Ascending aorta (tissue), 2 donors: ENCODE measurements at places on chromosomes 2 and 18.

- no peak for DNase-seq
Measured at GRCh38 chr18:55024564-55024963, 65.3 kb upstream of the CCDC68 start.

- DNase-seq: no peak
Measured at GRCh38 chr18:44811572-44812125, 131.0 kb downstream of the SETBP1 start.

DNA sequence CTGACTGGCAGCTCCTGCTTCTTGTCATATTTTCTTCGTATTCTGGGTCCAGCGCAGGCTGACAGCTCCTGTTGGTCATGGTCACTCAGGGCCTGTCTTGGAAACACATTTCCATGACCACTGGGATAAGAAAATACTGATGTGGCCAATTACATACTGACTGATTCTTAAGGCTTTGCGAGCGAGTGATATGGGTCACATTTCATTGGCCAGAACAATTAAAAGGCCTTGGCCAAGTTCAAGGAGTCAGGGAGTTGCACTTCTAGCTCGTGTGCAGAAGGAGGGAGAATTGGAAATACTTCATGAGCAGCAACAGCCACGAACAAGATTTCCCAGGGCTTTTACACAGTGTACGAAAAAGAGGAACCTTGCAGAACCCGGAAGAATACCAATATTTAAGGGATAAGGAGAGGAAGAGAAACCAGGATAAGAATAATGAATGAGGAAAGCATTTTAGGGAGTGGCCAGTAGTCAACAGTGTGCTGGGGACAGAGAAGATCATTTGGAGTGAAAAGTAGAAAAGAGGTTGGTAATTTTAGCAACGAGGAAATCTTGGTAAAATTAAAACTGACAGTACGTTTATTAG, 149.5 kb downstream of the ATP9B start:
- DNase-seq: no peak

DNA sequence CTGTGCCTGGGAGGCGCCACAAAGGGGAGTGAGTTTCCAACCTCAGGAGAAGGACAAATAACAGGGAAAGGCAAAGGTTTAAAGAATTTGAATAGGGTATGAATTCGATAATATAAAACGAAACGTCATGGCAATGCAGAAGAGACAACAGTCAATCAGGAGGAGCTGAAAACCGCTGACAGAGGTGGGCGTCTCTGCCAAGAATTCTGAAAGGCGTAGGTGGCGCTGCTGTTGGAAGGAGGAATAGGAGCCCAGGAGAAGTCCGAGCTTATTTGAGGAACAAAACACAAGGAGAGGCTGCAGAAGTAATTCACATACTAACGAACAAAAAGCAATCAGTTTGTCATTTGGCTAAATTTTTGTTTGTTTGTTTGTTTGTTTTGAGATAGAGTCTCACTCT, 485.8 kb upstream of the POU3F3 start:
- DNase-seq: no peak

DNA sequence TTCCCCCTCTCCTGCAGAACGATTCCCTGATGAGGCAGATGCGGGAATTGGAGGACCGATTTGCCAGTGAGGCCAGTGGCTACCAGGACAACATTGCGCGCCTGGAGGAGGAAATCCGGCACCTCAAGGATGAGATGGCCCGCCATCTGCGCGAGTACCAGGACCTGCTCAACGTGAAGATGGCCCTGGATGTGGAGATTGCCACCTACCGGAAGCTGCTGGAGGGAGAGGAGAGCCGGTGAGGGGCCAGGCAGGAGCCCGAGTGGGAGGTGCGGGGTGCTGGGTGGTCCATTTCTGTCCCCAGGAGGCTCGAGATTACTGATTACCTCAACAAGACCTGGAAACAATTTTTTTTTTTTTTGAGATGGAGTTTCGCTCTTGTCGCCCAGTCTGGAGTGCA, 3.1 kb downstream of the DES start:
- no peak for DNase-seq

GRCh38 chr18:37449618-37450017, 116.0 kb downstream of the CELF4 start:
- DNase-seq: no peak

- DNase-seq: no peak
Measured at GRCh38 chr18:6860804-6861448, 131.4 kb downstream of the ARHGAP28 start.

DNA sequence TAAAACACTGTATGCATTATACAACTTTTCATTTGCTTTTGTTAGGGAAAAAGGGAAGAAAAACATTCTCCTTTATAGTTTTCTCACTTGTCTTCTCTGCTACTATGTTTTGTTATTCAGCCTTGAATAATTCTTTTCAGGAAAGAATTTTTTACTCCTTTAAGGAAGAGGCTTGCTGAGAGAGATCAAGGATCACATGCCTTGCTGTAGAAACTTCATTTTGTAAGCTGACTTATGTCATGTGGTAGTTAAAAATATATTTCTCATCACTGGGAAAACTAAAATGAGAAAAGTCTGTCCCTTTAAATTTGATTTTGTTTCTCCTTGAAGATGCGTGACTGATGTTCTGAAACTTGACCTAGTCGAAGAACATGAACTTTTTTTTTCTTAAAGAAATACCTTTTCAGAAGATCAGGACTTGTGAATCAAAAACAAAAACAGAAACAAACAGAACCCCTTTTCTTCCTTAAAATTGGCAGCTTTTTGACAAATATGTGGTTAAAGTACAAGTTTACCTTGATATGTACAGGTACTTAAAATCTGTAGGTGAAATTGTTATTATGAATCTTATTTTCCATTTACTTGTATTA, 145.1 kb downstream of the COMMD1 start:
- no peak for DNase-seq

- DNase-seq: no peak
Measured at GRCh38 chr2:49044350-49045079, 109.8 kb downstream of the FSHR start.

DNA sequence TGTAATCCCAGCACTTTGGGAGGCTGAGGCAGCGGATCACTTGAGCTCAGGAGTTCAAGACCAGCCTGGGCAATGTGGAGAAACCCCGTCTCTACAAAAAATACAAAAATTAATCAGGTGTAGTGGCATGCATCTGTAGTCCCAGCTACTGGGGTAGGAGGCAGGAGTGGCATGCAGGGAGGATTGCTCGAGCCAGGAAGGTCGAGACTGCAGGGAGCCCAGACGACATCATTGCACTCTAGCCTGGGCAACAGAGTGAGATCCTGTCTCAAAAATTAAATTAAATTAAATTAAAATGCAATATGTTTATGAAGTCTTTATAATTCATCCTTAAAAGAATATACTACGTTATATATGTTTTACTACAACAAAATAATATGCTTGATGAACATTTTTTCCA, 38.1 kb downstream of the CHN1 start:
- no peak for DNase-seq

GRCh38 chr2:158507141-158507540, 50.4 kb downstream of the PKP4 start:
- DNase-seq: no peak

DNA sequence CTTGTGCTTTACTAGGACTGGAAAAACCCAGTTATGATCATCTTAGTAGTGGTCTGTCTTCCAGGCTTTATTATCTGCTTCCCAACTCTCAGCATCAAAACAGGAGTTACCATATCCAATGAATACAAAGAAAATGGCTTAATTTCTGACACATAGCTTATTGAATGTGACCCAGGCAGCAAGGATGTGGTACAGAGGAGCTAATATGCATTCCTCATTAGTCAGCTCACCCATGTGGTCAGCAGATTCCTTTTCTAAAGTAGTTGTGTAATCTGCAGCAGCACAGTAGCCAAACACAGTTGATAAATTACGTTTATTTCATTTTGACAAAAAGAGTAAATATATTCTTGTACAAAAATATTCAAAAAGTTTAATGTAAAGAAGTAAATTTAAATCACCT, 43.6 kb downstream of the TSPYL6 start:
- DNase-seq: no peak

DNA sequence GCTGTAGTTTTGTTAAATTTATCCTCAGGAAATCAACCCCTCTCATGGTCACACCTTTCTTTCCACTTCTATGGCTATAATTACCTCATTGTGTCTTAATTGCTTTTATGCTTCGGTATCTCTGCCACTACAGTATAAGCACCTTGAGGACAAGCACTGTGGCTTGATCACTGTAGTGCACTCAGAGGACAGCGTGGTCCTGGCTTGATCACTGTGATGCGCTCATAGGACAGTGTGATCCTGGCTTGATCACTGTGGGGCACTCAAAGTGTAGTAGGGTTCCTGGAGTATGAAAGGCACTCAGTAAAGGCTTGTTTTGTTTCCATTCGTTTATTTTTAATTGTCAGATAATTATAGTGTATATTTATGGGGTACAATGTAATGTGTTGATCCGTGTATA, 44.2 kb downstream of the DTNA start:
- DNase-seq: no peak

DNA sequence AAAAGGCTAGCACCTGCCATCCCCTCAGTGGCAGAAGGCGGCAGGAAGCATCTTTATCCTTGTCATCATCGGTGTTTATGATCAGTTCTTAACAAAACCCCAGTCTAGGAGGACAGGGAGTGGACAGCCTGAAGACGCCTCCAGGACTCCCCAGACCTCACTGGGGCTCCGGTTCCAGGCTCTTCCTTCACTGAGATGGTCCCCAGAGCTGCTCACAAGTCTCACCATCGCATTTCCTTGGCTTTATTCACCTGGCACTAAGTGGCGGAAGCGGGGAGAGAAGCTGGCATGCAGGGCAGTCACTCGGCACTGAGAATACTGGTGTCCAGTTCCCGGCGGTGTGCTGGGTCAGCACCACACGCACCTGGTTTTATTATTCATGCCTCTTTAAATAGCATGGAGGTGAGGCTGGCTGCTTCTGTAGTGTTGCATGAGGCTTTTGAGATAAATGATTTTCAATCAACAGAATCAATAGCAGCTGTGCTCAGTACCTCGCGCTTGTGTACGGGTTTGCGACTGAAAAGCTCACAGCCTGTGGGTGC, 68.7 kb downstream of the CABLES1 start:
- DNase-seq: no peak

GRCh38 chr2:30422444-30423040, 24.5 kb upstream of the LCLAT1 start:
- DNase-seq: no peak

DNA sequence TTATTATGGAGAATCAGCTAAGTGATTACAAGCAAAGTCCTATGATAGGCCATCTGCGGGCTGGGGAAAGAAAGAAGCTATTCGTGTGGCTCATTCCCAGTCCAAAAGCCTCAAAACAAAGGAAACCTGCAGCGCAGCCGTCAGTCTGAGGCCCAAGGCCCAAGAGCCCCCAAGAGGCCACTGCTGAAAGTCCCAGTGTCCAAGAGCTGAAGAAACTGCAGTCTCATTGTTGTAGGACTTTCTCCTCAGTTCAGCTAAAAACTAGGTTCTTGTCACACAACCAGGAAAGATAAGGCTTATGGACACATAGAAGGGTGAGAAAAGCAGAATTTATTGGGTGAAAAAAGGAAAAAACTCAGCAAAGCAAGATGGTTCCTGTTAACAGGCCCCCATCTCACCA, 143.2 kb downstream of the RHBDD1 start:
- no peak for DNase-seq

DNA sequence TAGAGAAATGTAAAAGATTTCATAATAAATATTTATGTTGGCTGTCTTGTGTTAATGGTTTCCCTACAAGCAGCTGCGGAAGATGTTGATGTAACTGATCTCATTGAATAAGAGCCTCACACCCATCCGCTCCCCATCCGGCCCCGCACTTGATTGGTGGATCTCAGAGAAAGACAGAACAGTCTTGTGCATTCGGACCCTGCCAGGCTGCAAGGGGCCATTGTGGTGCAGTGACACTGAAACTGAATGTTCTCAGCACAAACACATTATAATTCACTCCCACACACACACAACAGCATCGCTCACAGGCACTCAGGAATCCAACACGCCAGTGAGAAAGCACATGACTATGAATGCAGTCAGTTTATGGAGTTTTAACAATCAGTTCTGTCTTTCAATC, 47.8 kb downstream of the PRELID3A start:
- no peak for DNase-seq

GRCh38 chr2:157903626-157904025, 27.5 kb upstream of the ACVR1 start:
- no peak for DNase-seq

- no peak for DNase-seq
Measured at GRCh38 chr2:164589522-164589921, 31.8 kb downstream of the GRB14 start.

DNA sequence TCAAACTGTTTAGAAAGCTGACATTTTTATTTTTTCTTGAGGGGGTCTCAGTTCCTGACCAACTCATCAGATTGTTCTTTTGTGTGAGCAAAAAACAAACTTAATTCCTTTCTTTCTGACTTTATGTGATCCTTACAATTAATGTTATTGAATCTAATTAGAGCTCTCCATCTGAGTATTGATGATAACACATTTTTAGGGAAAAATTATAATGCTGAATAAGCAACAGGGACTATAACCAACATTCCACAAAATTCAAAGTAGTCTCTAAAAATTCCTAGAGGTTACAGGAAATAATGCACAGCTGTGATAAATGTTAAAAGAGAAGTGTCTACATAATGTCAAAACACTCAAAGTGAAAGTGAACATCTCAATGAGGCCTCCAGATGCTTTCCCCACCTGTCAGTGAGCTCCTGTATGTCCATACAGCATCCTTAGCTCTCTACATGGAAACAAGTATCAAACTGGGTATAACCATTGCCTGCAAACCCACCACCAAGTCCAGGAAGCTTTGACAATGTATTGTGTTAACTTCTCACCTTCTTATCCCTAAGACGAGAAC, 786.0 kb upstream of the SLC39A10 start:
- no peak for DNase-seq

GRCh38 chr2:216222650-216223352, 113.7 kb downstream of the XRCC5 start:
- no peak for DNase-seq

GRCh38 chr2:190783513-190784263, 96.9 kb upstream of the GLS start:
- no peak for DNase-seq

DNA sequence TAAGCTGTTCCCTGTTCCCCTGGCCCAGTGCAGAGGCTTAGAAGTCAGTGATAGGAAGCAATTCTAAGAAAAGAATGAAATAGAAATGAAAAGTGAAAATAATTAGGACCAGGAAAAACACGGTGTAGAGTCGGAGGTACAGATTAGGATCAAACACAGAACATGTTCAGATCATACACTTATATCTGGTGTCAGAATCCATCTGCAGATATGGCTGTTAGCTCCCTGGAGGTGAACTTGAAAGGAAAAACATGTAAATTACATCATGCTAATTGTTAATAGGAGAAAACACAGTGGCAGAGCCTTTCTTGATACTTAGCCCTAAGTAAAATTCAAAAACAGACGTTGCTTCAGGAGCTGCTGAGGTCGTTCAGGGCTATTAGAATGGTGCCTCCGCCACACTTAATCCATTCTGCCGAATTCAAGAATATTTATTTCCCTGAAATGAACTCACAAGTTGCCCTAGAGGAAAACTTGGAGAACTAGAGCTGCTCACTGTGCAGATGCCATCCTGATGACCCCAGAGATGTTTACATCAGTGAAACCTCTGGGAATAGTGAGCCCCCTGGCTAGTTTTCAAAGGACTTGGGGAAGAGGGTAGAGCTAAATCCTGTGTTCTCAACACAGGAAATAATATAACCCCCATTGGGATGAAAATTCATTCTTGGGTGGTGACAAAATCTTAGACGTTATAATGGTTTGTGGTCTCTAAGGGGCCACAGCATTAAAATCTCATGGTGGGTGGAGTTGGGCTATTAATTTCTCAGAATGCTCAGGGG, 27.5 kb downstream of the LPIN1 start:
- DNase-seq: no peak
